ENCODE measurements at places on chromosomes 13 and 19. TPM values are rescaled to one million over a fixed set of nuclear protein-coding genes. Genes with fewer than 3 reads are reported as not detected.

The IQCN gene
- total RNA-seq = 12.3 TPM

The CACTIN gene
- total RNA-seq = 31.7 TPM

The WBP4 gene
- 4.7 TPM for total RNA-seq

The IL11 gene
- total RNA-seq = 0.96 TPM

The TMC4 gene
- 1.4 TPM for total RNA-seq

The C13orf42 gene
- total RNA-seq = not detected

The LPAR6 gene
- total RNA-seq = 93.5 TPM

The BEST2 gene
- total RNA-seq = not detected

The KLK4 gene
- not detected for total RNA-seq

The MUC16 gene
- 0.07 TPM for total RNA-seq

DNA sequence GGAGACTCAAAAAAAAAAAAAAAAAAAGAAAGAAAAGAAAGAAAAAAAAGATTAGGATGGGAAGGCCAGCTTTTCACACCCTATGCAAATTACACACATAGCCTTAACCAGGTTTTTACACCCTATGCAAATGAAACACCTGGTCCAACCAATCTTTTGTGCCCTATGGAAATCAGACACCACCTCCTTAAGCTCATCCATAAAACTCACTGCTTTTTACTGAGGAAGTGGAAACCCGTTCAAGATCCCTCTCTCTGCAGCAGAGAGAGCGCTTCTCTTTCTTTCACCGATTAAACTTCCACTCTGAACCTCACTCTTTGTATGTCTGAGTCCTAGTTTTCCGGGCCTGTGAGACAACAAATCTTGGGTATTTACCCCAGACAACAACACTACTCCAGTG is 25.3 kb upstream of the HOMER3 start:
- DNase-seq = no peak

GRCh38 chr13:28316836-28317235 is 178.1 kb downstream of the FLT1 start:
- DNase-seq = no peak

GRCh38 chr13:110173247-110173818 is 133.6 kb downstream of the COL4A1 start:
- DNase-seq = no peak

GRCh38 chr19:41616792-41617621 is 9.9 kb downstream of the CEACAM4 start:
- no peak for DNase-seq

DNA sequence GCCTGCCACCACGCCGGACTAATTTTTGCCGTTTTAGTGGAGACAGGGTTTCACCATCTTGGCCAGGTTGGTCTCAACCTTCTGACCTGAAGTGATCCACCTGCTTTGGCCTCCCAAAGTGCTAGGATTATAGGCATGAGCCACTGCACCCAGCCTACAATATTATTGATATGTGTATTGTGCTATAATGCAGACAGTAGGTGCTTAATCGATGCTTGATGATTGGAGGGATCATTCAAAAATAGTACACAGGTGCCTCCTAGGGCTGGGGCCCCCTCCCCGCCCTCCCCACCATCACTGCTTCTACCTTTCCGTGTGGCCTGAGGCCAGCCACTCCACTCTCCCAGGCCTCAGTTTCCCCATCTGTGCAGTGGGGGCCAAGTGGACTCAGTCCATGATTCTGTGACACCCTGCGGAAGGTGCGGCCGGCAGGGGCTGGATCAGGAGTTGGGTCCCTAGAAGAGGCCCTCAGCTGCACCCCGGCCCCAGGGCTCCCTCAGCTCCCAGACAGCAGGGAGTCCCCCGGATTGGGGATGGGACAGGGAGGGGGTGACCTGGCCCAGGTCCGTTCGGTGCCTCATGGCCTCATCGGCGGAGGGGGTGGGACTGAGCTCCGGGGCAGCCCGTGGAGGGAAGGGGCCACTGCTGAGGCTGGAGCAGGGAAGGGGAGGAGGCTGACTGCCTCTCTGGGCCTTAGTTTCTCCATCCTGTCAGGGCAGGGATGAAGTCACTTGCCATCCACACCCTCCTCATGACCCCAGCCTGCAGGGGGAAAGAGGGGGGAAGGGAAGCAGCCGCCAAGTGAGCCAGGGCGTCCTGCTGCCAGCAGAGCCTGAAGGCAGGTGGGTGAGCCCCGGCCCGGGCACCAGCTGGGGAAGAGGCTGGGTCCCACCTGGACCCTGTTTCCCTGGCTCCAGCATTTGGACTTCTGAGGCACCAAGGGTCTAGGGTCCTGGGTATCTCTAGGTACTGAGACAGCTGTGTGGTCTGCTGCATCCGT is 1.2 kb downstream of the ADAMTSL5 start:
- DNase-seq = no peak

- DNase-seq = no peak
Observed at GRCh38 chr19:39780894-39781293, 2.2 kb downstream of the LEUTX start.

DNA sequence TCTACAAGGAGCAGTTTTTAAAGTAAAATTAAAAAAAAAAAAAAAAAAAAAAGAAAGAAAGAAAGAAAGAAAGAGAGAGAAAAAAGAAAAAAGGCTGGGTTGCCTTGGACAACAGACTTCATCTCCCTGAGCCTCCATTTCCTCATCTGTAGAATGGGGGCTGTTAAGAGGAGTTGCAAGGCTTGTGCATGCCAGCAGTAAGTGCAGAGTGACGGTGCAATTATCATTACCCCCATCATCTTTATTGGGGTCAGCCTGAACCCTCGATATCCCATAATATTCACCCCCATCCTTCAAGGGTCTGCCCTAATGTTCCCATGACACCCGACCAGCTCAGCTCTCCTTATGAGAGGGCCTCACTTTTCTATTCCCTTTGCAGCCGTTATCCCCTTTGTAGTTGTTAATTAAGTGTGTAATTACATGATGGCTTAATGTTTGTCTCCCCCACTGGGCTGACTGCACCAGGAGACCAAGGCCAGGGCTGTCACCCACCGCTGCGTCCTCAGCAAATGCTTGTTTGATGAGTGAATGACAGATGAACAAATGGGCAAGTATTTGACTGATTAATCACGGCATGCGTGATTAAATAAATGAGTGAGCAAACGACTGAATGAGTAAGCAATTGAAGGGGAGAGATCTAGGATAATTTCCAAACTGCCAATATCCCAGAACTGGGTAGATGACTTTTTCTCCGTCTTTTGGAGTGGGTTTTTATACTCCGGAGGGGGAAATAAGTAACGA is 10.1 kb downstream of the FOSB start:
- DNase-seq = no peak

- DNase-seq = no peak
Observed at GRCh38 chr13:58587183-58587582, 955.6 kb downstream of the PCDH17 start.

DNA sequence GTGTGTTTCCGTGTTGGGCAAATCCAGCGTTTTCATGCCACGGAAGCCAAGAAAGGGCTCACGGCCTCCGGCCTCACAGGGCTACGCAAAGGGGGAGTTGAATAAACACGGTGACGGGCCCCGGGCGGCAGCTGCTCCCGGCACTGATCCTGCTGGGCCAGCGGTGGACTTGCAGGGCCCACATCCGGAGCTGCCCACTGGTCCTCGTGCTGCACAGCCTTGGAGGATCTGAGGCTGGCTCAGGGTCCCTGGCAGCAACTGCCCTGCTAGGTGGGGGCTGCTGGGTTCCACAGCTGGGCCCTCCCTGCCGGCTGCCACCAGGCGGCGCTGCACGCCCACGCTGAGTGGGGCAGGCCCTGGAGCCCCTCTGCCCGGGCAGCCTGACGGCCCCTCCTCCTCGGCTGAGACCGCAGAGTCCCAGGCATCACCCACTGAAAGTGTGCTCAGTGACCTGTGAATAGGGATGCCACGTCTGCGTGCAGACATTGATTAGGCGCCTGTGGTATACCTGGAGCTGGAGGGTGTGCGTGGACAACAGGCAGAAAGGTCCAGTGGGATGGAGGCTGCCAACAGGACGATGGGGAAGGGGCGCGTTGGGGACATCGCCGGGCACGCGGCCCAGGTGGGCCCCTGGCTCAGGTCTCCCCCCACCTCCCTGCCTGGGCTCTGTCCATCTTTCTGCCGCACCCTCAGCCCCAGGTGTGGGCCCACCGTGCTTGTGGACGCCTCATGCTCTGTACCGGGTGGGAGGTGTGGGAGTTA is 5.3 kb upstream of the HCN2 start:
- DNase-seq = peak; percentile 81

DNA sequence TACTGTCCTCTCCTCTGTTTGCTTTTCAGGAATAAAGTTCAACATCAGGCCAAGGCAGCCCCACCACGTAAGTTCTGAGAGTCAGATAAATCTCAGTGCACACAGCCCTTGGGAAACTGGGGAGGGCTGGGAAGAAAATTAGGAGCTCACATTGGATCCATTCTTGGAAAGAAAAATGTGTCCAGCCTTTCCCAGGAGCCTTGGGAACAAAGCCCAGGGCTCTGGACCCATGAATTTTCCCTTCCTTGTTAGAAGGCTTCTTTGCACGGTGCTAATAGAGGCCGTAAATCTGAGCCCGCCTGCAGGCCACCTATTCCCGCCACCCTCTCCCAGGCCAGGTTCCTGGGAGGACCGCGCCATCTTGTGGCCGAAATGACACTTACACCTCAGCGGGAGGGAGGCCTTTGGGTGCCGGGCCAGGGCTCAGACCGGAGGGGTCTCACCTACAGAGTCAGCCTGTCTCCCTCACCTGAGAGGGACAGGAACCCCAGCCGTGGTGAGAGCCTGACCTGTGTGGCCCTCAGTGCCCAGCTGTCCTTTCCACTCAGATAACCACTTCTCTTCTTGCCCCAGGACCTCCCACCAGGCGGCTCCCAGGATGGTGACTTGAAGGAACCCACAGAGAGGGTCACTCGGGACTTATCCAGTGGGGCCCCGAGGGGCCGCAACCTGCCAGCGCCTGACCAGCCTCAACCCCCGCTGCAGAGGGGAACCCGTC is 25.1 kb upstream of the KCTD15 start:
- peak; percentile 12 for DNase-seq

DNA sequence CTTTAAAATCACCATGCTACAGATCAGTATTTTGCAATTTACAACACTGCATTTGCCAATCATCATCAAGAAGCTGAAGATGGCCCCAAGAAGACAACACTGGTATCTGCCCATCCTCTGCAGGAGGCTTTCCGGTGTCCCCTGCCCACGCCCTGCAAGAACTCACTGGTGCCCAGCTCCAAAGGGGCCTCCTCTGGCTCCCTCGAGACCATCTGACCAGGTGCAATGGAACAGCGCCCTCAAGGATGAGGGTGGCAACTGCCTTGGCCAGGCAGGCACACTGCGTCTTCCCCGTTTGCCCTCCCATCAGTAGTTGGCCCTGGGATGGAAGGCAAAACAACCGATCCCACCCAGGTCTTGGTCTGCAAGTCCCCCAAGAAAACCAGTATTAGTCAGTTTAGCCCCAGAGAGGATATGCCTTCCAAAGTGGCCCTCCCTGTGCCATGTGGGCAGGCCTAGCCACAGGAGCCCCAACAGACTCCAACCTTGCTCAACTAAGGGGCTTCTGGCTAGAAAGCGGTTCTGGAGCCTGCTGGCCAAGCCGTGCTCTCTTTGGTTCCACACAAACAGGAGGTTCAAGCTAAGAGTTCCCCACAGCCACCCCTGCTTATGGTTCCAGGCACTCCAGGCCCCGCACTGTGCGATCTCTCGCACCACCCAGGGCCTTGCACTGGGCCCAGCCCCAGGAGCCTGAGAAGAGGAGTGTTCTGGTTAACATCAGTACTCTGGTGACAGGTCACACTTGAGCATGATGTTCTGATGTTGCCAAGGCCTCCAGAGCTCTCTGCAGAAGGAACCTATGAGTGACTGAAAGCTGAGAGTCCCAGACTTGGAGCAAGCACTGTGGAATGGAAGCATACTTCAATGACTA is 4.7 kb downstream of the PCID2 start:
- DNase-seq = no peak

GRCh38 chr19:37975071-37975470 is 68.1 kb downstream of the SIPA1L3 start:
- no peak for DNase-seq

DNA sequence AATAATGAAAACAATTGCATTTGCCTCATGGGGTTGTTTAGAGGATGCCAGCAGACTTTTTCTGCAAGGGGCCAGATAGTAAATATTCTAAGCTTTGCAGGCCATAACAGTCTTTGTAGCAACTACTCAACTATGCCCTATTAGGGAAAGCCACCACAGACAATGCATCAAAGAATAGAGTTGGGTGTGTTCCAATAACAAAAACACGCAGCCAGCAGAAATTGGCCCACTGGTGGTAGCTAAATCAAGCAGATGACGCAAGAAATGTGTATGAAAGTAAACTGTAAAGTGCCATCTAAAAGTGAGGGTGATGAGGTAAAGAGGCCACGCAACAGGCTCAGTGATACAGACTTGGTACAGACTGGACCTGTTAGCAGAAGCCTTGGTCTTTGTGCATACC is 75.2 kb upstream of the SIAH3 start:
- no peak for DNase-seq

- DNase-seq = no peak
Observed at GRCh38 chr19:49592486-49593232, 1.7 kb downstream of the PRR12 start.

DNA sequence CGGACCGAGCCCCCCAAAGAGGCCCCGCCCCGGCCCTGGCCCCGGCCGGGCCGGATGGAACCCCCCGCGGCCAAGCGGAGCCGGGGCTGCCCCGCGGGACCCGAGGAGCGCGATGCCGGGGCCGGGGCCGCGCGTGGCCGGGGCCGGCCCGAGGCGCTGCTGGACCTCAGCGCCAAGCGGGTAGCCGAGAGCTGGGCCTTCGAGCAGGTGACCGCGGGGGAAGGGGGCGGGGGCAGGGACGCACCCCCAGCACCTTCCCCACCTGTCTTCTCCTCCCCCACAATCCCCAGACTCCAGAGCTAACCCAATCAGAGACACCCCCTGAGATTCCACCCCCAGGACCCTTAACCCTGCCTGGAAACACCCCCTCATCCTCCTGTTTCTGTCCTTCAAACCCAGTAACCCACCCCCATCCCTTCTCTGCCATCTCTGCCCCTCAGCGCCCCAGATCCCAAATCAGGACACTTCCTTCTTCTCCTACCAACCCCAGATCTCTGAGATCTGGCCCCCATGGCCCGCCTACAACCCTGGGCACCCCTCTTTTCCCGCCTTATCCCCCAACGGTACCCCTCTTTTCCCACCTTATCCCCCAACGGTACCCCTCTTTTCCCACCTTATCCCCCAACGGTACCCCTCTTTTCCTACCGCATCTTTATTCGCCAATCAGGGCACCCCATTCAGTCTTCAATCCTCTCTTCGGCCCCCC is 505 bp downstream of the ZSWIM4 start:
- DNase-seq = no peak

DNA sequence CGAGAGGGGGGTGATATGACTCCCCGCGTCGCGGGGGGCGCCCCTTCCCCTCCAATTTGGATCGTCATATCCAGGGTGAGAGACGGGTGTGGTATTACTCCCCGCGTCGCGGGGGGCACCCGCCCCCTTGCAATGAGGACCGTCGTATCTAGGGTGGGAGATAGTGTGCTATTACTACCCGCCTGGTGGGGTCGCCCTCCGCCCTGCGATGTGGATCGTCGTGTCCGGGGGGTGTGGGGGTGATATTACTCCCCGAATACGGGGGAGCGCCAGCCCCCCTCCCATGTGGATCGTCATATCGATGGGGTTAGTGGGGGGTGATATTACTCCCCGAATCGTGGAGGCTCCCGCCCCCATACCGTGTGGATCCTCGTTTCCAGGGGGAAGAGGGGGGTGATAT is 29.2 kb upstream of the RGCC start:
- peak; percentile 44 for DNase-seq

- DNase-seq = no peak
Observed at GRCh38 chr19:13813147-13813546, 17.9 kb downstream of the ZSWIM4 start.
